ENCODE measurements at places on chromosomes 16 and 17.

DNA sequence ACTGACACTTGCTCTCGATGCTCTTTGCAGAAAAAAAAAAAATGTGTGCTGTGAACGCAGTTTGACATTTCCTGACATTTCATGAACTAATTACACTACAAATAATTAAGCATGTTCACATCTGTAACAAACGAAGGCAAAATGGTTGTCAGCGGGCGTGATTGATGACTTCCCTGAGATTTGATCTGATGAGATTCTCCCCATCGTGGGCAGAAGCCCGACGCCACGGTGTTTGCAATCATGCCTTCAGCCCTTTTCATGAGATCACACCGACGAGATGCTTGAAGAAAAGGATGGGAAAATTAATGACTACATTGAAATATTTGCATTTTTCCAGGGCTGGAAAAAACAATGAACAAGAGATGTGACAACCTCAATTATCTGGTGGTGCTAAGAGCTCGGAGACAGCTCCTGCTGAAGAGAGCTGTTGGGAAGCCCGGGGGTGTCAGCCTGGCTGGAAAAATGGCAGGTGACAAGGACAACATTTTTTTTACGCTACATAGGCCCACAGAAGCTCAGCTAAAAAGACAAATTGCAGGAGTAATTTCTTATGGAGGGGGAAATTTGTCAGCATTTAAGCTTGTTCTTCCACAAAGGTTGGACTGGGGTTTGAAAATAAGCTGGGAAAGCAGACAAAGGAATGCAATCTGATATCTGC, 259.4 kb upstream of the IRX3 start:
- no peak for DNase-seq

DNA sequence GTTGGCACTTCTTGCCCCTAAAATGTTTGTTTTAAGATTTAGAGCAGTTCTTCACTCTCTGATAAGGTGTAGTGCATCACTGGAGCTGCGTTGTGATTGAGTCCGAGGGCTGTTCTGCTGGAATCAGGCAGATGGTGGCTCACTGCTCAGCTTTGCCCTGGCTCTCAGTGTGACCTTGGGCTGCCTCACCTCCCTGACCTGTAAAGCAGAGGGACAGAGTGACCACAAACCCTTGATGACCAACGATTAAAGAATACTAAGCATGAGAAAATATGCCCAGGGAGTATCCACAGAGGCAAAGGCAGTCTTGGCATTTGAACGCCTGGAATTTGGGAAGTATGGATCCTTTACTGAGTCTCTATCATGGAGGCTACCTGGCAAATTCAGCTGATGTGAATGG, 18.1 kb downstream of the CMIP start:
- no peak for DNase-seq

- DNase-seq: no peak
These were observed 329.4 kb upstream of the CCL2 start for GRCh38 chr17:33925649-33926048.

DNA sequence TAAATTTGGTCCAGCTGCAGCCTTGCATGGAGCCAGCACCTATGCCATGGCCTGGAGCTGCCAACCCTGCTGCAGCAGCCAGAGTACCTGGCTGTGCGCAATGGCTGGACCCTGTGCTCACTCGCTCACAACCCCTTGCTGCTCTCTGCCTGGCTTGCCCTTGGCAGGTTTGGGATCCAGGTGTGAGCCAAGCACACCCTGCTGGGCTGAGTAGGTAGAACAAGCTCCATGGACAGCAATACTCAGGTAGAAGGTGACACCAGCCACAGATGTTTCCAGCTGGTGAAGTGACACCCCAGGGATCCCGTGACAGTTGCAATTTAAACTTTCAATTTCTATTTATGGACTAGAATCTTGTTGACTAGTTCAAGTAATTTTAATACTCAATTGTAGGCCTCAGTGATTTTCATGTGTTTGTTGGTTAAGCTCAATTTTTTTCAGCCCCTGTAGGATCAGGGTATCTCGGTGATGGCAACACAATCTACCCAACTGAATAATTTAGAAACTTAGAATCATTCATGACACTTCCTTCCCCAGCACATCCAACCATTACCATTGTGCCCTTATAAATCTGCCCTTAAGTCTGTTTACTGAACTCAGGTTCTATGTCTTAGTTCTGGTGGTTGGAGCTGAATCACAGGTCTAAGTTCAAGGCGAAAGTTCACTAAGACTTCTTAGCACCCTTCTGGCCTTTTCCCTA, 480.0 kb downstream of the PMP22 start:
- no peak for DNase-seq

DNA sequence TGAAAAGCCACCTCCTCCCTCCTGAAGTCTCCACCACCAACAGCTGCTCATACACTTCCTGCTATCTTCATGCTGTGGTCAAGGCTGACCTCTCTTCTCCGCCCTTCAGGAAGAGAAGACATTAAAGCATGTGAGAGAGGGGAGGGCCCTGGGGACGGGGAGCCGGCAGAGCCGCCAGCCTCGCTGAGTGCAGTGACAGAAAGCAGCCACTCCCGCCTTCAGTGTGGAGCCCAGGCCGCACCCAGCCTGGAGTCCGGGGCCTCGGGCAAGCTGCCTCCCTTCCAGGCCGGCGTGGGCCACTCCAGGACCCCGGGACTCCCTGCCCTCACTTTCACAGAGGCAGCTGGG, 94.7 kb upstream of the TNRC6C start:
- no peak for DNase-seq

- DNase-seq: no peak
These were observed 614.6 kb upstream of the CDH5 start for GRCh38 chr16:65751622-65752521.

DNA sequence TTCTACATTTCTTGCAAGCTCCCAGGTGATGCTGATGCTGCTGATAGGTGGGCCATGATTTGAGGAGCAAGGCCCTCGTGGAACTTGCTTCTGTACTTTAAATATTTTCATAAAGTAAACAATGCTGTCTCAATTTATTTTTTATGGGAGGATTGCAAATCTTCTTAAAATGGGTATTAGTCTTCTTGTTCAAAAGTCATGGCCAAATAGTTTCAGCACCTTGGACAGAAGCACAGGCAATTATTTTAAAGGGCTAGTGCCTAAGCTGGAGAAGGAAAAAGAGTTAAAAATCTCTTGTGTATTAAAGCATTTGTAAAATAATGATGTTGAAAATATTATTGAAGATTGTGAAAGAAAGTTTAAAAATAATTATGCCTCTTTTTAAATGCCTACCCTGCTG, 50.5 kb downstream of the GPR139 start:
- DNase-seq: no peak

GRCh38 chr16:78230832-78231231, 131.4 kb downstream of the WWOX start:
- no peak for DNase-seq

DNA sequence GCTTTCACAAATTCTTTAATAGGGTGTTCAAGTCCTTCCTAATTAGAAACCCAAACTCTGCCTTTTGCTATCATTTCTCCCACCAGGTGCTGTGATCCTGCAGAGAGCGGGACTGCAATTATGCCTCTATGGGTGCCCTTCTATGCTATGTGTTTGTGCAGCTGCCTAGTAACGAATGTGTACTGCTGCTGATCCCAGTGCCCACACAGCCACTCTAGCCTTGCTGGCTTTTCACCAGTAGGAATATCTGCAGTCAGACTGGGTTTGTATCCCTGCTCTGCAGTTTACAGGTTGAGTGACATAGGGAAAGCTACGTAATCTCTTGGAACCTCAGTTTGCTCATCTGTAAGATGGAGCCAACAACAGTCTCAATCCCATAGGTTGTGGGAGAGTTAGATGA, 179.6 kb upstream of the IRX3 start:
- peak; percentile 63 for DNase-seq

DNA sequence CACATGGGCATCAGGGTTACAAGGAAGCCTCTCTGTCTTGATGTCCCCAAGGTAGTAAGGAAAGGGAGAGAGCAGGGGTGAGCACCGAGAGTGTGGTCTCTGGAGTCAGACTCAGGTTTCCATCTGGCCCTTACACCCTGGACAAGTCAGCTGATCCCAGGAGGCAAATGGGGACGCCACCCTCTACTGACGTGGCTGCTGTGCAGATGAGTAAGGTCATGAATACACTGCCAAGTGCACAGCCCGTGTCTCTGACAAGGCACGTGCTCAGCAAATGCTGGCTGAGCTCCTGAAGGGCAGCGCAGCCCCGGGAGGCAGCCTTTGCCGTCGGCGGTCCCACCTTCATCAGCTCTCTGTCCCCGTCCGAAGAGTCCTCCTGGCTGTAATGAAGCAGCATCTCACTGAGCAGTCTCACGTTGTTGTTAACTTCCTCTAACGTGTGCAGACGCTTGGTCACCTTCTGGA, 19.4 kb downstream of the GGA3 start:
- no peak for DNase-seq

GRCh38 chr17:37691807-37692206, 48.6 kb upstream of the DDX52 start:
- DNase-seq: no peak

GRCh38 chr16:81335669-81336068, 20.9 kb downstream of the GAN start:
- DNase-seq: no peak

DNA sequence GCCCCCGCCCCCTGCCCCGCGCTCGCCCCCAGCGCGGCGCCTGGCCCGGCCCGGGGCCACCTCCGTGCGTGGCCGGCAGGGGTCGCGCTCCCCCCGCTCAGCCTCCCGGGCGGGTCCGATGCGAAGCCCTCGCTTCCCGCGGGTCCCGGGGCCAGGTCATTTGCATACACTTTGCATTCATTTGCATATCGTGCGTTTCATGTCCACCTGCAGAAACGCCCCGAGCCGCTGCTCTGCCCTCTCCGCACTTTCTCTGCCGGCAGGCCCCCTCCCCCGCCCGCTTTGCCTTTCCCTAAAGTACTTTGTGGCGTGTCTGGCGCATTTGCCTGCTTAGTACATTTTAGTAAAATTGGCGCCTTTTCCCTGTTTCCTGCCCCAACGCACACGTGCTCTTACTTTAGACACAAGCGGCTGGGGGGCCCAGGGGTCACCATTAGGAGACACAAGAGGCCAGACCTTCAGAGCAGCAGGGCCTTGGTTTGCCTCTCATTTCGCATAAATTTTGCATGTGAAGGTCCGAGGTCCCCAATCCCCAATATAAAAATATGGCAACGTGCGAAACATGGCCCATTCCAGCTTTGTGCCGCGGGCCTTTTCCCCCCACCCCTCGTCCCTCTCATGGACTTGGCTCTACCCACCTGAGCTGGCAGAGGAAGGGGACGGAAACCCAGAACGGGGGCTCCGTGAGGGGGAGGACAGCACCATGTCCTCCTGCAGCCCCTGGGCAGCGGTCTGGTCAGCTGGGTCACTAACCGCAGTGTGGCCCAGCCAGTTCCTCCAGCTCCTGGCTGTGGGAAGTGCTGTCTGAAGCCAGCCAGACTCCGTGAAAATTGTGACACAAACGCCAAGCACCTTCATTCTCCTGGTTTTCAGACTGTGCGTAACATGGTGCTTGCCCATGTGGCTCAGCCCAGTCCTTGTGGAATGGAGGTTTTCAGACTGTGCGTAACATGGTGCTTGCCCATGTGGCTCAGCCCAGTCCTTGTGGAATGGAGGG, 34.8 kb downstream of the CBFA2T3 start:
- DNase-seq: no peak

DNA sequence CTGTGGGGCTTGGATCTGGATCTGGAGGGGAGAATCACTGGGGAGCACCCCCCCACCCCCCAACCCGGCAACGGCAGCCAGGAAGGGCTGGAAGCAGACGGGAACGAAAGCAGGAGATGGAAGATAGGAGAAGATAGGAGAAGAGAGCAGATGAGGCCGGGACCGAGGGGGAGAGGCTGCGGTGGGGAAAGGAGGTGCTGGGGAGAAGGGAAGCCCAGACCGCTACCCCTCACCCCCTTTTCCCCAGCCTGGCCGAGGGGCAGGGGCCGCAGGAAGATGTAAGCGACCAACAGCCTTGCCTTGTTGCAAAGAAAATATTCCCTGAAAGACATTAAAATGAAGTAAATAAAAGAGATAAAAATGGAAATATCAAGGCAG, 26.8 kb upstream of the CBFA2T3 start:
- no peak for DNase-seq

- DNase-seq: peak; percentile 77
These were observed 197.3 kb upstream of the SDK2 start for GRCh38 chr17:73841431-73842060.

DNA sequence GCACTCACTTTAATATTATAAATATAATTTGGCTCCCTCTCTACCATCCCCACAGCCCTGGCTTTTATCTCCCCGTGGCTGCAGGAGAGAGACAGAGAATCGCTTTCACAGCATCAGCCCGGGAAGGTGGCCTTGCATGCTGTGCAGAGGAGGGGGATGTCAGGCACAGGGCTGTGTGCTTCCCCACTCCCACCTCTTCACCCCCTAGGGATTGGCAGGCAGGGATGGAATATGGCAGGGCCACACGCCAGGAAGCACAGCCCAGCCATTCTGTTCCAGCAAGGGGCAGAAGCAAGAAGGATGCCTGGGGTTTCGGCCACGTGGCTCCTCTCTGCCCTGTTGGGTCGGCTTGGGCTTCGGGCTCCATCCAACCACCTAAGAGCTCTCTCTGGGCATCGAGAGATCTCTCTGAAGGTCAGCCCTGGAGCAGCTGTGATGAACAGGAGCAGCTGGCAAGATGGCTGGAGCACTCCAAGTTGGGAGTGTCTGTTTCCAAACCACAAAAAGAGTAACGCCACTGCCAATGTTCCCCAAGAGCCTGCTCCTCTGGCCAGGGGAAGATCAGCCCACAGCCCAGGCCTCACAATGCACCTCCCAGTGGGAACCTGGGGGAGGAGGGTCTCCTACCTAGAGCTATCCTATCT, 223.2 kb downstream of the C16orf78 start:
- DNase-seq: no peak

DNA sequence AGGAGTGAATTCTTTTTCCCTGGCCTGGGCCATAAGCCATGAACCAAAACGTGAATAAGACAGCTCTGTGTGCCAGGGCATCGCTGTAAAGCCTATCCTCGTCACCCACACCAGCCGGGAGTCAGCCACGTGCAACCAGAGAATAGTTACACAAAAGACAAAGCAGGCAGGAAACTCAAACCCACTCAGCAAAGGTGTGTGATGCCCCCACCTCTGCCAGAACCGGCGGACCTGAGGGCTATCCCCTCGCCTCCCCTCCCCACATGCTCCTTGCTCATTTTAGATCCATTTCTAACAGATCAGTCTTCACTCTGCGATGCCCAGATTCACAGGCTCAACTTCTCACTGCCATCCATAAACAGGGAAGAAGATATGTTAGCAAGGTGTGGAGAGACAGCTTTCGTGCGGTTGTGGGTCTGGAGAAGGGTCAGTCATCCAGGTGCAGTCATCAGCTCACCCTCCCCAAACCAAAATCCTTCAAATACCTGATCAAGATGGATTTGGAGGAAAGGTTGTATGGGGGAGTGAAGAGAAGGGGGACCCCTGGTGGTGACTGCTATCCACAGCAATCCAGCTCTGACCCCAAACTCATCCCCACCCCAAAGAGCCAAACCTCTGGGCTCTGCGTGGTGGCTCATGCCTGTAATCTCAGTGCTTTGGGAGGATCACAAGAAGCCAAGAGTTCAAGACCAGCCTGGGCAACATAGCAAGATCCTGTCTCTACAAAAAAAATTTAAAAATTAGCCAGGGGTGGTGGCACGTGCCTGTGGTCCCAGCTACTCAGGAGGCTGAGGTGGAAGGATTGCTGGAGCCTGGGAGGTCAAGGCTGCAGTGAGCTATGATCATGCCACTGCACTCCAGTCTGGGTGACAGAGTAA, 219.2 kb downstream of the C16orf78 start:
- DNase-seq: no peak

GRCh38 chr17:55689672-55690071, 33.0 kb downstream of the TMEM100 start:
- no peak for DNase-seq
